Left lobe of liver (tissue), 2 donors: ENCODE measurements at places on chromosomes 7 and 10. TPM values are rescaled to one million over a fixed set of nuclear protein-coding genes. Genes with fewer than 3 reads are reported as not detected.

SLC26A3 gene
- 0.93 TPM for total RNA-seq

CRHR2 gene
- total RNA-seq: not detected

DNA sequence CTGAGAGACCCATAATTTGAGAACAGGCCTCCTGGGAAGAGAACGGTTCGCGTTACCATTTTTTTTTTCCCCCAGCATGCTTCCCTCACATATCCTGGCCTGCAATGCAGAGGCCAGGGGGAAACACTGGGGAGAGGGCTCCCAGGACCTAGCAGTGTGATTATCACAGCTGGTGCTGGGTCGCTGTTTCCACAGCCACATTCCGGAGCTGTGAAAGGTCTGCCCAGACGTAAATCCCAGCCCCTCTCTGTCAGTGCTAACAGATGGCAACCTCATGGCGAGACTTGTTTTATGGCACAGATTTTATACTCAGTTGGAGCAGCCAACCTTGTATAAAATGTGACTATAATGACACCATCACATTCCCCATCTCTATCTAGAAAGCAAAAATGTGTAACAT lies 150.5 kb downstream of the PLXDC2 start:
- DNase-seq: no peak

DNA sequence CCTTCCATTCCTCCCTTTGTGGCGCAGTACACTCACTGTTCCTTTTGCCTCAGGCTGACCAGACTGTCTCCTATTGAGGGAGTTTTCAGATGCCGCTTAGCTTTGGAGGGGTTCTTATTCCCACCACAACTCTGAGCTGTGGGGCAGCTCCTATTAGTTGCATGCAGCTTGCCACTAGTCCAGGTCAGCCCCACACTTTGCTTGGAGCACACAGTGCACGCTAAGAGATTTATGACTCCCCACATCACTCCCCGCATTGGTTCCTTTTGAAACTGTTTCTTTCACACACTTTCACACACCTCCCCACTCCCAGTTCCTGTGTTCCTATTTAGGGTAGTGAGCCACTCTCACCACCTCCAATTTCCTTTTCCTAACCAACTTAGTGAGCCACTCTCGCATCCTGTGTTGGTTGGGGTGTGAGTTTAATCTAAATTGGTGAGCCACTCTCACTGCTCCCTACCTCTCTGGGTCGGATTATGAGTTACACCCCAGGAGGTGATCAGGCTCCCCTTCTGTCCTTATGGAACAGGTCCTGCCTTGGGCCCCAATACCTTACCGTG lies 10.4 kb upstream of the ZNF485 start:
- DNase-seq: no peak

DNA sequence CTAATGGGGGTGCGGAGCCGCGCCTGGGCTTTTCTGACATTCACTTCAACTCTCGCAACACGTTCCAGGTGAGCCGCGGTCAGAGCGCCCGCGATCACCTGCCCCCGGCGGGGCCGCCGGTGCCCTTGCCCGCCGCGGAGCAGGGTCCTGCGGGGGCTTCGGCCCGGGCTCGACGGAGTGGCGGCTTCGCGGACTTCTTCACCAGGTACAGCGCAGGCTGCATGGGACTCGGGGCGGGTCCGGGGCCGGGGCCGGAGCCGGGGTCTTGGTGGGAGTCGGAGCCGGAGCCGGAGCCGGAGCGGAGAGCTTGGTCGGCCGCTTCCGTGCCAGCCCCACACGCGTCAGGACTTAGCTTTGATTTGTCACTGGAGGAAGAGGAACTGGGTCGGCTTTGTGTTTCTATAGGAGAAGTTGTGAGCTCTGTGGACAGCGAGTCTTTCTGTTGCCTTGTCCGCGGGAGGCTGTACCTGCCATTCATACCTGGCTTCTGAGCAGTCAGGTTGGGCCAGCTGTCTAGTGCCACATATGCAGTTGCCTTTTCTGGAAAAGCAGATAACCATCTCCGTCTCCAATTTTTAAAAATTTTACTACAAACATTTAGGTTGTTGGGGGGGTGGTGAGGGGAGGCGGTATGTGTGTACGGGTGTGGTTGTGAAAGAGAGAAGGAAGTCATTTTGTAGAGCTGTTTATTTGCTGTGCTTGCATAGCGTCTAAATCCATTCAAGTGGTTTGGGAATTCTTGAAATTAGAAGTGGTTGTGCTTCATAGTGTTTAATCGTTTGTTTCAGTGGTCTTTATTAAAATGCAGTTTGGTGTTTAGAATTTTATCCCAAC lies 1.3 kb downstream of the TBC1D12 start:
- DNase-seq: peak; percentile 66

DNA sequence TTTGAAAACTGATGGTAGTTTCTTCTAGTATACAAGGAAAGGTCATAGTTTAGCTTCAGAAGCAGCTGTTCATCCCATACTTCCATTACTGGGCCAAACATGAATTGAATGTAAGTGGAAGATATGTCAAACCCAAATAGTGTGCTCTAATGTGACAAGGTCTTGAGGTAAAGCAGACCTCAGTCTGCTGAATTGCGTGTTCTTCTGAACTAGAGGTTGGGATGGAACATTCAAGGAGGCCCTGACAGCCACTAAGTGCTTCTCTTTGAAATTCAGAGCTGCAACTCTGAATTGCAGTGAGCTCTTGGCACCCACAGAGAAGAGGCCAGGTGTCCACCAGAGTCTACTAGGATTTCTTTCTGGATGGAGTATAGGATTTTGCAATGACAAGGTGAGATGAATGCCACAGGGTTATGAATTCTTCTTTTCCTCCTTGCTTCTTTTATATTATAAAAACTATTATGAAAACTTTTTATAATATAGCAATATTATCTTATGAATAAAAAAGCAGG lies 98.5 kb downstream of the IDE start:
- no peak for DNase-seq
